ENCODE measurements at places on chromosomes 16 and 17. TPM values are rescaled to one million over a fixed set of nuclear protein-coding genes. Genes with fewer than 3 reads are reported as not detected.

Gene EPN3
- total RNA-seq: not detected

Gene KCNJ18
- total RNA-seq: not detected

DNA sequence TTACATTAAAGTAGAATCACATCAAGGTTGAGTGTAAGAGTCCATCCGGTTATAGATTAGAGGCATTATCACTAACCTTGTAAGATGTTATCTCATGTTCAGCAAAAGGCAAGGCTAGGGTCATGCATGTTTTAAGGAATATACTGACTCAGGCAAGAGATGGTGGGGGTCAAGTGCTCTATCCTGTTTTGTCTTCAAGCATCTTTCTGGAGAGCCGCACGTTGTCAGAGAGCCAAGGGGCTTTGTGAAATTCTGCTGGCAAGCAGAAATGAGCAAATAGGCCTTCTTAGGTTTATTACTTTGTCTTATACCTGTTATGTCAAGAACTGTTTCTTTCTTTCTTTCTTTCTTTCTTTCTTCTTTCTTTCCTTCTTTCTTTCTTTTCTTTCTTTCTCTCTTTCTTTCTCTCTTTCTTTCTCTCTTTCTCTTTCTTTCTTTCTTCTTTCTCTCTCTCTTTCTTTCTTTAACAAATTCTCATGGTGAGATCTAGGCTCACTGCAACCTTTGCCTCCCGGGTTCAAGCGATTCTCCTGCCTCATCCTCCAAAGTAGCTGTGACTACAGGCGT is 47.3 kb upstream of the IL34 start:
- H3K4me1 ChIP-seq: no peaks in the 10 kb centered on the region
- DNase-seq: no peak
- H3K27ac ChIP-seq: no peak overlapping the region
- no peaks in the 10 kb centered on the region for H3K36me3 ChIP-seq

- H3K27me3 ChIP-seq: peaks cover 7% of the 10 kb centered on the region
- no peak overlapping the region for H3K27ac ChIP-seq
- H3K4me3 ChIP-seq: no peak overlapping the region
- no peaks in the 10 kb centered on the region for H3K4me1 ChIP-seq
- DNase-seq: no peak
These were observed 134.0 kb downstream of the IRX3 start for GRCh38 chr16:54152362-54153239.

- no peak for DNase-seq
- peaks cover 28% of the 10 kb centered on the region for H3K36me3 ChIP-seq
- H3K27me3 ChIP-seq: peaks cover 8% of the 10 kb centered on the region
- peak overlapping the region; percentile 74 for H3K4me3 ChIP-seq
- peaks cover 31% of the 10 kb centered on the region for H3K4me1 ChIP-seq
- peak overlapping the region; percentile 73 for H3K27ac ChIP-seq
These were observed 758 bp upstream of the RPL23A start for GRCh38 chr17:28719021-28719433.

- H3K4me1 ChIP-seq: peaks cover 77% of the 10 kb centered on the region
- H3K27ac ChIP-seq: peak overlapping the region; percentile 59
- H3K27me3 ChIP-seq: no peaks in the 10 kb centered on the region
- H3K36me3 ChIP-seq: peaks cover 6% of the 10 kb centered on the region
These were observed 7.3 kb downstream of the ABI3 start for GRCh38 chr17:49217651-49218413.

DNA sequence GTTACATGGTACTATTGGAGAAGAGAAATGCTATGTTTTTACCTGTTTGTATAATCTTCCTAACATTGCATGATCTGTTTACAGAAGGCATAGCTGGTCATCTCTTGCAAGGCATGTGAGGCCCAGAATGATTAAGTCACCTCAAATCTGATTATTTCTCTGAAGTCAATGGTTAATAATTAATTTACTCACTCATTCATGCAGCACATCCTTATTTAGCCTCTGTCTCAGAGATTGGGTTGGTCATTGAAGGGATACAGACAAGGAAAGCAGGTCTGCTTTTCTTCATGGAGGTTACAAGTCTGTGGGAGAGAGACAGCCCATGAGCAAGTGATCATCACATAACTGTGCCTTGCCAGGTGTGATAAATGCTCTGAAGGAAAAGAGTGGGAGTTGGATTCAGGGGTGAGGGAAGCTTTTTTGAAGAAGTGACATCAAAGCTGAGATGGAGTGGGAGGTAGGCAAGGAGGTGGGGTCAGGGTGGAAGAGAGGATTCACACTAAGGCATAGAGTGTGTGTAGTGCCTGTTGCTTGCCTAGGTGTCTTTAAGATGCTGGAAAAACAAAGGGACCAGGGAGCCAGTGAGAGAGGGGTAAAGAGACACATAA is 16.3 kb upstream of the RBFOX1 start:
- H3K27me3 ChIP-seq: no peaks in the 10 kb centered on the region
- no peaks in the 10 kb centered on the region for H3K4me1 ChIP-seq
- H3K27ac ChIP-seq: no peak overlapping the region
- H3K4me3 ChIP-seq: no peak overlapping the region
- DNase-seq: no peak

DNA sequence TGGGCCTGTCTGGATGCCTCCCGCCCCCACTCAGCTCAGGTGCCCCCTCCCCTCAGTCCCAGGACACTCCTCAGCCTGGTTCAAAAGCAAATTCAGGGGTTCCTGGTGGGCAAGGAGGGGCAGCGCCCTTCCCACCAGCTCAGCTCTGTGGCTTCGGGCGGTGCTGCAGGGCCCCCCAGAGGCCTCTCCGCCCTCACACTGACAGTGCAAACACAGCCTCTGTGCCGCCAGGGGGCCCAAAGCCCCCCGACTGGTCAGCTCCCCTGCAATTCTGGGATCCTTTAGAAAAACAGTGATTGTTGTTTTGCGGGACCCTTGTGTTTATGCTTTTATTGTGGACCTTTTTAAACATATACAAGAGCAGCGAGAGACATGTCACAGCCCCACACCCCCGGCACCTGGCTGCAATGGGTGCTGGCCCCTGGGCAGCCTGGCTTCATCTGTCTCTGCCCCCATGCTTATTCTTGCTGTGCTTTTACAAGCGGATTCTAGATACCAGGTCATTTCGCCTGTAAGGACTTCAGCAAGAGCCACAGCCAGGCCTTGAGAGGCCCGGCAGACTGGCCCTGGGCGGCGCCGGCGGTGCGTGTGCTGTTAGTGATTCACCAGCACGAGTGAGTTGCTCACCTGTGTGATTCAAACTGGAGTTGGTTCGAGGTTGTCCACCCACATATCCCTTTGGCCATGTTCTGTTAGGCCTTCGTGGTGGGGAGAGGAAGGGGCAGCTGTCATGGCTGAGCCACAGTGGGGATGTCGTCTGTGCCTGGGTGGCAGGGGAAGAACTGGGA is 21.2 kb downstream of the ZNF469 start:
- H3K4me3 ChIP-seq: no peak overlapping the region
- H3K27ac ChIP-seq: no peak overlapping the region
- DNase-seq: no peak
- peaks cover 4% of the 10 kb centered on the region for H3K4me1 ChIP-seq
- H3K36me3 ChIP-seq: no peaks in the 10 kb centered on the region

DNA sequence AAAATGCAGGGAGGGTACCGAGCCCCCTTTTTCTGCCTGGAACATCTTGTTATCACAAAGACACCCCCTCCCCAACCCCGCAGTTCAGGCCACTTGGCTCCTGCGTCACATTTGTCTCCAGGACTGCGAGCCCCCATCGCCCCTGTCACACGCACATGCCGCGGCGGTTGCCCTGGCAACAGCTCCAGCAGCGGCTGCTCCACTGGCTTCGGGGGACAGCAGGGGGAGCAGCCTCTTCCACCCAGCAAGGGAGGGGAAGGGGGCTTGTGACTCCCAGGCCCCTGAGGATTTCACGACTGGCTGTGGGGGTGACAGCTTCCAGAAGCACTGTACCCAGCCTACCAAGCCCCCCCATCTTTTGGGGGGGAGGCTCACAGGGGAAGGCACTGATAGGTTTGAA is 2.6 kb downstream of the BAIAP3 start:
- no peaks in the 10 kb centered on the region for H3K36me3 ChIP-seq
- DNase-seq: no peak
- peaks cover 25% of the 10 kb centered on the region for H3K27me3 ChIP-seq
- no peak overlapping the region for H3K4me3 ChIP-seq
- peaks cover 27% of the 10 kb centered on the region for H3K4me1 ChIP-seq

Gene SLC6A2
- not detected for total RNA-seq

- no peaks in the 10 kb centered on the region for H3K4me1 ChIP-seq
- no peak for DNase-seq
- no peak overlapping the region for H3K27ac ChIP-seq
- no peaks in the 10 kb centered on the region for H3K27me3 ChIP-seq
- no peaks in the 10 kb centered on the region for H3K36me3 ChIP-seq
- H3K4me3 ChIP-seq: no peak overlapping the region
These were observed 7.0 kb upstream of the TMEM92 start for GRCh38 chr17:50267074-50267841.

Gene CSH2
- total RNA-seq: not detected

DNA sequence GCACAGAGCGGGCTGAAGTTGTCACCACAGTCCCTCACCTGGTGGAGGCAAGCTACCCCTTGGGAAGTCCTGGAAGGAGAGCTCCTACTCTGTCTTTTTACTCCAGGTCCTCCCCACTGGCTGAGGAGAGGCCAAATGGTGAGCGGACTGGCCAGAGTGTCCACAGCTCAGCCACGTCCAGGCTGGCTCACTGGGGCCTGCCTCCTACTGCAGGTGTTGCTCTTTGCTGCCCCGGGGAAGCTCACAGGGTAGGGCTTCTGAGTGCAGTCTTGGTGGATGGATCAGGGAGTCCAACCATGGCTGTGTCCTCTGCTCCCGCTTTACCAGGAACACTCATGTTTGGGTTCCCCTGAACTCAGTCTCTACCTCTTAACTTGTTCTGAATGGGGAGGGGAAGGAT is 2.7 kb downstream of the B9D1 start:
- H3K36me3 ChIP-seq: no peaks in the 10 kb centered on the region
- H3K27me3 ChIP-seq: no peaks in the 10 kb centered on the region
- H3K4me3 ChIP-seq: no peak overlapping the region

Gene MYL4
- total RNA-seq: not detected

Gene KCNG4
- total RNA-seq: not detected

- H3K36me3 ChIP-seq: peaks cover 11% of the 10 kb centered on the region
- H3K27ac ChIP-seq: no peak overlapping the region
- H3K4me3 ChIP-seq: no peak overlapping the region
- H3K27me3 ChIP-seq: no peaks in the 10 kb centered on the region
These were observed 191.9 kb downstream of the MRTFB start for GRCh38 chr16:14263011-14263410.

Gene NPIPB9
- 1.2 TPM for total RNA-seq

Gene PLA2G10
- total RNA-seq: not detected

- no peaks in the 10 kb centered on the region for H3K27me3 ChIP-seq
- no peaks in the 10 kb centered on the region for H3K36me3 ChIP-seq
- H3K4me3 ChIP-seq: no peak overlapping the region
- H3K4me1 ChIP-seq: no peaks in the 10 kb centered on the region
- DNase-seq: peak; percentile 18
- H3K27ac ChIP-seq: no peak overlapping the region
These were observed 7.6 kb downstream of the EPX start for GRCh38 chr17:58200024-58200633.

Gene NUDT7
- 4.5 TPM for total RNA-seq

Gene TRIM47
- 14.1 TPM for total RNA-seq

Gene MARCHF10
- not detected for total RNA-seq

DNA sequence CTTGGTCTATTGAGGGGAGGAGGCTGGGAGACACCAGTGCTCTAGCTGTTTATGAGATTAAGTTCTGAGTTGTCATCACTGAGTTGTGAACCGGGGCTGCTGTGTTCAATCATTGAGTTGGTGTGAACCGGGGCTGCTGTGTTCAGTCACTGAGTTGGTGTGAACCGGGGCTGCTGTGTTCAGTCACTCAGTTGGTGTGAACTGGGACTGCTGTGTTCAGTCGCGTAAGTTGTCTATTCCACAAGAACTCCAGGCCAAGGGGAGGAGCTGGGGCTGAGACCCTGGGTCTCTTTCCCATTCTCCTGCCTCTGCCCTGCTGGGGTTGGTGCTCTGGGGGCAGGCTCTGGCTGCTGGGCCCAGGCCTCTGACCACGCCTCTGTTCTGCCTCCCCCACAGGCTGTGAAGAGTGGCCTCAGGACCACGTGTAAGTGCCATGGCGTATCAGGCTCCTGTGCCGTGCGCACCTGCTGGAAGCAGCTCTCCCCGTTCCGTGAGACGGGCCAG is 24.5 kb downstream of the WNT9B start:
- H3K4me3 ChIP-seq: no peak overlapping the region
- no peaks in the 10 kb centered on the region for H3K36me3 ChIP-seq
- H3K4me1 ChIP-seq: no peaks in the 10 kb centered on the region
- no peak overlapping the region for H3K27ac ChIP-seq
- no peaks in the 10 kb centered on the region for H3K27me3 ChIP-seq
- DNase-seq: no peak

GRCh38 chr16:19884611-19885450 is at the start of gene GPRC5B:
GPRC5B (minus strand) TSS chr16:19884848; CDS start chr16:19872845, 12,003 bp downstream.
- peak; percentile 39 for DNase-seq
- H3K27ac ChIP-seq: no peak within 1 kb of the TSS
- no peaks in the 10 kb centered on the region for H3K36me3 ChIP-seq
- H3K27me3 ChIP-seq: peaks cover 23% of the 10 kb centered on the region
- H3K4me1 ChIP-seq: peaks cover 24% of the 10 kb centered on the region

Gene CNGB1
- total RNA-seq: not detected

- no peaks in the 10 kb centered on the region for H3K27me3 ChIP-seq
- H3K4me3 ChIP-seq: peak overlapping the region; percentile 43
- peak; percentile 73 for DNase-seq
- H3K36me3 ChIP-seq: no peaks in the 10 kb centered on the region
- peak overlapping the region; percentile 38 for H3K27ac ChIP-seq
These were observed 792 bp upstream of the RAC3 start for GRCh38 chr17:82030470-82031302.
